RKO (cell line): ENCODE measurements at places on chromosomes 3 and 15.

- no peak for DNase-seq
These were observed 3.5 kb upstream of the CHST14 start for GRCh38 chr15:40467261-40467615.

DNA sequence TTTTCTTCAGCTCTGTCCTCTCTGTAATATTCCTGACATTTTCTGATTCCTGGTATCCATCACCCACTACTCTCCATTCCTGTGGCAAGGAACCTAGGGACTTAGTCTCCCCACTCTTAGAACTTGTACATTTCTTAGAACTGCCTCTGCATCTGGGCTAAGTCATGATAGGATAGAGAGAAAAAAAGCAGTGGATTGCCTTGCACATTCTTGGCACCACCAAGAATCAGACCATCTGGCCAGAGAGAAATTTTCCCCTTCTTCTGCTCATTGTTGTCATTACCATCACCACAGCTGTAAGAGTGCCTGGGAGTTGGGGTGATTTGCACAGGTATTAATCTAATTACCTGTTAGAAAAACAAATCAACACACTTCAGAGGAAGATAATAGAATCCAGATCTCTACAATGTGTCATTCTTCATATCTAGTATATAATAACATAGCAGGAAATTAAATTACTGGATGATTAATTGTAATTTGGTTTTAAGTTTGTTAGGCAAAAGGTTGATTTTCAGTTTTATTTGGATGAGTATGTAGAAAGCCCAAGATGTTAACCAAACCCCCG is 264.8 kb upstream of the ZPLD1 start:
- DNase-seq, result no peak

DNA sequence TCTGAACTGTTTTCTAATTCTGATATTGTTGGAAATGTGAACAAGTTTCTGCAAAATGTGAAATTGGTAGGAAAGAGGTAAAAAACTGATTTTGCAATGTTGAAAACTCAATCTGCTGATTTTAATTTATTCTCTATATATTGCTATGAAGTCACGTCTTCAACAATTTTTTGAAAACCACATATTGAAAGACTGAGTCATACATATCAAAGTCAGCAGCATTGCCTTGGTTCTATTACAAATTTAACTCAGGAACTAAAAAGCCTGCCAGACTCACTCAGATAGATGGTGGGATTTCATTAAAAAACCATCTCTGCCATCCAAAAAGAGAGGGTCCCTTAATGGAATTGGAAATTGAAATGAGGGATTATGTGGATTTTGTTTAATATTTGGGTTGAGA is 351.4 kb downstream of the CNTN3 start:
- no peak for DNase-seq

- peak; percentile 23 for DNase-seq
These were observed 12.6 kb downstream of the TMEM43 start for GRCh38 chr3:14137445-14137844.

GRCh38 chr15:75713338-75713895 is 769 bp upstream of the CSPG4 start:
- DNase-seq, result no peak

DNA sequence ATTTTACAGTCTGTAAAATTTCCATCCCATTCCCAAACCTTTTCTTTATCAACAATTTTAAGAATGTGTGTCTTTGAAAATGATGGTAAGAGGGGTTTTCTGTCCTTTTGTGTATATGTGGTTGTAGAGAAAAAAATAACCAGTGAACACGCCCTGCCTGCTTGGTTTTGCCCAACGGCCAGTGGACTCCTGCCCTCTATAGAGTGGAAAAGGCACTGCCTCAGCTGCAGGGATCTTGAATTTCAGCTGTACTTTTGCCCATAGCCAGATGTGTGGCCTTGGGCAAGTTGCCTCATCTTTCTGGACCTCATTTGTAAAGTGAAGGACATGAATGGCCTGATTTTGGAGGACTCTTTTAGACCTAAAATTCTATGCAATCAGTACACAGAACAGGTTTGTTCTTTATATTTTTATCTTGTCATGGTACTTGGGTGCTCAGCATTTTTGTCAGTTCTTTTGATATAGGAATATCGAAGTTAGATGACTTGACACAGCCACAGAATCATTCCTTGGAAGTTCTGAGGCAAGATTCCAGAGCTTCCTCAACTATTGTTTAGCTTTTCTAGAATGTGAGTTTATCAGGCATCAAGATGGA is 81.0 kb downstream of the CLDN11 start:
- DNase-seq, result peak; percentile 56

DNA sequence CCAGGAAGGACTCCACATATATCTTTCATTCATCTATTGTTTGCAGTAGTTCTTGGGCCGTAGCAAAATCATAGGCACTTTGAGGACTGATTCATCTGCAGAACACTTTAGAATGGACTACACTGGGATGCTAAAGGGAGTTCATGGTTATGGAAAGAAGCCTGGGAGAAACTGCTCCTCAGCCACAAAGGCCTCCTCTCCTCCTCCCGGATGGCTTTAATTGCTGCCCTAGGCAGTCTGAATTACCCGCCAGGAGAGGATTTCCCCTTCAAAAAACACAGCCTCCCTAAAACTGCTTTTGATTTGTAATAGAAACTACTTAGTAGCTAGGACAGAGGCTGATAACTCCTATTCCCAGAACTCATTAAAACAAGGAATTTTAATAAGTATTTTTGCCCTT is 4.6 kb downstream of the TMEM266 start:
- no peak for DNase-seq

DNA sequence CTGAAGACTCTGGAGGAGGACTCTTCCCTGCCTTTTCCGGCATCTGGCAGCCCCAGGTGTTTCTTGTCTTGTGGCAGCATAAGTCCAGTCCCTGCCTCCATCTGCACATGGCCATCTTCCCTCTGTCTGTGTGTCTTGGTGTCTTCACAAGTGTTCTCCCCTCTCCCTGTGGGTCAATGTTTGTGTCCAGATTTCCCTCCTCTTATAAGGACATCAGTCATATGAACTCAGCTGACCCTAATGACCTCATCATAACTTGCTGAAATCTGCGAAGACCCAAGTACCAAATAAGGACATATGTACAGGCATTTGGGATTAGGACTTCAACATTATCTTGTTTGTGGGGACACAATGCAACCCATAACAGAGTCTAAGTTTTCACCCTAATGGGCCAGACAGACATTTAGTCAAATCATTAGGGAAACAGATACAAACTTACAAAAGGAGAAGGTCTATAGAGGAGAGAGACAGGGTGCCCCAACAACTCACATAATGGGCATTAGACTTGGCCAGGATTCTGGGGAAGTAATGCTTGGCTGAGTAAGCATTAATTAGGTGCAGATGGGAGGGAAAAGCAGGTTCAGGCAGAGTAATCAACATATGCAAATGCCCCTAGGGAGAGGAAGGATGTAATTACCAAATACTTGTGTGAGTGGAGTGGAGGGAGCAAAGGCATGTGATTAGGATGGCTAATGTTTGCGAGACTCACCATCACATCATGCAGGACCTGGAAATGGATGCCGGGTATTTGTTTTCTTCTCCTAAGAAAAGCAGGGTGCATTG is 372.8 kb upstream of the TBL1XR1 start:
- DNase-seq, result no peak

DNA sequence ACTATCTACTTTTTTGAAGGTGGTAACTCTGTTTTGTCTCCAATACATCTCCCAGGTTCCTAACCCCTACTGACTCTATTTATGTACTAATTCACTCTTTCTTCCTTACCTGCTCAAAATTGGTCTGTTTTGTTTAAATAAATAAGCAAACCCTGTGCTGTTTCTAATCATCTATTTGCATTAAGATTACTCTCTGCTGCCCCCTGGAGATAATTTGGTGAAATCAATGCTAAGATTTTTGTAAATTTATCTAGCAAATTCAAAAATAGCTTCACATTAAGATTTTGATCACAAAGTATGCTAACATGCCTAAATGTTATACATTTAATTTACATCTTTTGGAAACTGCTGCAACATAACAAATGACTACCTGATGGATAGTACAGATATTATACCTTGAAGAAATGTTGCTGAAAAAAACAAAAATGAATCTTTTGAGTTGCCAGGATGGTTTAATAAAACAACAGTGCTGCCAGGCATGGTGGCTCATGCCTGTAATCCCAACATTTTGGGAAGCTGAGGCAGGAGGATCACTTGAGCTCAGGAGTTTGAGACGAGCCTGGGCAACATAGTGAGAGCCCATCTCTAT is 4.4 kb upstream of the CD200R1 start:
- DNase-seq, result peak; percentile 43

GRCh38 chr3:62562596-62562995 is 189.2 kb upstream of the FEZF2 start:
- no peak for DNase-seq

DNA sequence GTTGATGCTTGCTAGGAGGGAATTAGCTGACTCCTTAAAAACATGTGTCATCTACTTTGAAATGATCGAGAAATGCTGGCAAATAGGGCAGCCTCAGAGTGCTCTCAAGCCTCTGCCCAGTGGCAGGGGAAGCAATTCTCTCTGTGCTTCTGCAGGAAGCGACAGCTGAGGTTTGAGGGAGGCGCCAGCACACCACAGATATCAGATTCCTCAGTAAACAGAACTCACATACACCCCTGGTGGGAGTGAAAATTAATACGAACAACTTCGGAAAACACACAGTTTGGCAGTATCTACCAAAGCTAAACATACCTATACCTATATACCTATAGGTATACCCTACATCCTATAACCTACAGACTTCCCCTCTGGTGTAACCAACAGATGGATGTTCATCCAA is 61.3 kb downstream of the NSMCE3 start:
- peak; percentile 2 for DNase-seq

GRCh38 chr3:159805411-159805772 is 183.2 kb upstream of the IL12A start:
- DNase-seq, result no peak

DNA sequence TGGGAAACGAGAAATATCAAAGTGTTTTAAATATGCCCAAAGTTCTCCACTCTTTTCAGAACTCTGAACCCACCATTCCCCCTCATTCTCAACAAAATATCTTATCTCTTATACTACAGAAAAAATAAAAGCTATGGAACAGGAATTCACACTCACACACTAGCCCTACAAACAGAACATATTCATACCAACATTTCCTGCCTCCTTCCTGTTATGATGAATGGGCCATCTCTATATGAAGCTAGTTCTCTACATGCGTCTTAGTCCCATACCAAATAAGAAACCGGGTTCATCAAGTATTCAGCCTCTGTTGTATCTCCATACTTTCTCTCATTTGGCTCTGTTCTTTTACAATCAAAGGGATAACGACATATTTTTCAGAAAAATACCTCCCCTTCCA is 72.6 kb downstream of the PLSCR2 start:
- no peak for DNase-seq

DNA sequence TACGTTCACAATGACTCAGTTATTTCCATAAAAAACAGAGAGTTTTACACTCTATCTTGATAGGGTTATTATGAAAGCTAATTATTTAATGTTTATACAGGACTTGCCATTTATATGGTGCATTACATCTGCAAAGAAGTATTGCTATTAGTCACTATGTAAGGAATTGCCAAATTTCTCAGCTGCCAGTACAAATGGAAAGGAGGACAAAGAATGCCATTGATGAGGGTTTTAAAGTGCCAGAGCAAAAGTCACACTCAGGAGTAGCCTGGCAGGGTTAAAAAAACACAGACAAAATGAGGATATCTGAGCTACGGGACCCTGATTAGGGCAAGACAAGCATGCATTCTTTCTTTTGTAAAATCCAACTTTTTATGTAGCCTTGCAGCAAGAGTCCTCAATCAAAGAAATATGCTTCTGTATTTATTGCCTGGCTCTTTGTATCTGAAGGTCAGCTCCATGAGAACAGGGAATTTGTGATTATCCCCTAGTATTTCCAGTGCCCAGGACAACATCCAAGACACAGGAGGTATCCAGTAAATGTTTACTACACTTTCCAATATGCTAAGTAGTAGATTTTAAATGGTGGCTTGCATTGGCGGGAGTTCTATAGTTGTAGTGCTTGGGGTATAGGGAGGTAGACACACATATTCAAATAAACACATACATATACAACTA is 1013.6 kb downstream of the ROBO1 start:
- no peak for DNase-seq

GRCh38 chr15:68993276-68993675 is 21.2 kb upstream of the NOX5 start:
- DNase-seq, result no peak

GRCh38 chr3:157857440-157857839 is 248.8 kb downstream of the SHOX2 start:
- no peak for DNase-seq

DNA sequence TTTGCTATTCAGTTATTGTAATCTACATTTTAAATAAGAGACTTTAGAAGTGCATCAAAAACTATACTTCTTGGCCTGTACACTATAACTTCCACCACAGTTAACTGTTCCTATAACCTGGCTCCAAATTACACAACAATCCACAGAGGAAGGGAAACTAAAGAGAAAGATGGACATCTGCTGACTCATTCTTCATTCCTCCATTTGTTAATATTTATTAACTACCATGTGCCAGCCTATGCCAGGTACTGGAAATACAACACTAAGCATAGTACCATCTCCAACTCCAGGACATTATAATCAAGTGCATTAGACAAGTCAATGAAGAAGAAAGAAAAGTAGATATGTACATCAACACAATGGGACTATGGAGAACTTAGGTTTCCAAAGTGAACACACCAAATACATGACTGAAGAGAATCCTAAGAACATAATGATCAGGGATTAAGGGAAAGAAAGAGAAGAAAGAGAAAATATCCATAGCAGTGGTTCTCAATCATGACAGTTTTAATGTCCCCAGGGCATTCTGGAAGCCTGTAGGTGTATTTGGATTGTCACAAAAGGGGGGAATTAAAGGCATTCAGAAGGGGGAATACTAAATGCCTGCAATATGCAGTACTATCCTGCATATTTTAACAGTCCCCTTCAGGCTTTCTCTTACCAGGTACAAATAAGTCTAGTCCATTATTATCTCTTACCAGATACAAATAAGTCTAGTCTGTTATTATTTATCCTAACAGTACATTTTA is 8.9 kb downstream of the ICE2 start:
- DNase-seq, result no peak

DNA sequence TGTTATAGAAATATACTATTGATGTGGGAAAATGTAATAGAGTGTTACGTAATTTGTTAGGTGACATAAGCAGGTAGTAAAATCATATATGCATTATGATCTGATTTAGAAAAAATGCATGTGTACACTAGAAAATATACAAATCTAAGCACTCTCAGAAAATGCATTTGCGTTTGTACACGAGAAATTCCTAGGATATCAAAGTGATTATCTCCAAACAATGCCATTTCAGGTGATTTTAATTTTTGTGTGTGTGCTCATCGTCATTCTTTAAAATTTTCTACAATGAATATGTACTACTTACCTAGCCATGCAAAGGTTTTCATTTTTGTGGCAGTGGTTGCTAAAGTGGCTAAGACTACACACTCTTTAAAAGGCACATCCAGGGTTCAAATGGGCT is 140.8 kb upstream of the RAD18 start:
- DNase-seq, result no peak
